Fibroblast of upper back skin (primary cell): ENCODE measurements at places on chromosomes 11 and 22.

- DNase-seq: peak; percentile 91
Observed at GRCh38 chr11:96324912-96325311, 18.1 kb downstream of the MAML2 start.

DNA sequence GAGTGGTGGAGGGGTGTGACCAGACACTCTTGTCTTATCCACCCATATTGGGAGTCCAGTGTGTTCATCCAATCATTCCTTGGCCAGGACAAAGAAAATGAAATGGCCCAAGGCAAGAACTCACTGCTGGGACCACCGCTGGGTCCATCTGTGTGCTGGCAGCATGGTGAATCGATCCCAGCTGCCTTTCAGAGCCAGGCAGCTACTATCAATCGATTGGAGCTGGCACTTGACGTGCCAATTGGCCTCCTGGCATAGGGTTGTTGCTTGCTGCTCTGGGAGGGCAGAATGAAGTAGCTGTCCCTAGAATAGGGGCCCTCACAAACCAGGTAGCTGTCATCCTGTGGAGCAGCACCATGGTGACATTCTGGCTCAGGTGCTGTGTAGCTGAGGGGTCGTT lies 1.4 kb upstream of the ARVCF start:
- DNase-seq: no peak

GRCh38 chr11:102966011-102966410 lies 10.5 kb upstream of the MMP13 start:
- no peak for DNase-seq

DNA sequence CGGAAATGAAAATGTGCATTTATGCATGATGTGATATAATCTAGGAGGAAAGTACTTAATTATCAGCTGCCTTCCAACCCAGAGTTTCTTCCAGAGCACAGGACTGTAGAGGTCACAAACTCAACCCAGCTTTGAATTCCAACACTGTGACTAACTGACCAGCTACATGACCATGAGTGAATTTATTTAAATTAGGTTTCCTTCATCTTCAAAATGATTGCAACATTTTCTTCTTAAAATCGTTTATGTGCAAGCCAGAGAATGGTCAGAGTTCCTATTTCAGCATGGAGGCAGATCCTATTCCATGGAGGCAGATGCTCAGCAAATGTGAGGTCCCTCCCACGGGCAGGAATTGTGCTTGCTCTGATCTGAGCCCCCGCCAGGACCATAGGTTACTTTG lies 42.4 kb downstream of the OSBP start:
- peak; percentile 79 for DNase-seq

DNA sequence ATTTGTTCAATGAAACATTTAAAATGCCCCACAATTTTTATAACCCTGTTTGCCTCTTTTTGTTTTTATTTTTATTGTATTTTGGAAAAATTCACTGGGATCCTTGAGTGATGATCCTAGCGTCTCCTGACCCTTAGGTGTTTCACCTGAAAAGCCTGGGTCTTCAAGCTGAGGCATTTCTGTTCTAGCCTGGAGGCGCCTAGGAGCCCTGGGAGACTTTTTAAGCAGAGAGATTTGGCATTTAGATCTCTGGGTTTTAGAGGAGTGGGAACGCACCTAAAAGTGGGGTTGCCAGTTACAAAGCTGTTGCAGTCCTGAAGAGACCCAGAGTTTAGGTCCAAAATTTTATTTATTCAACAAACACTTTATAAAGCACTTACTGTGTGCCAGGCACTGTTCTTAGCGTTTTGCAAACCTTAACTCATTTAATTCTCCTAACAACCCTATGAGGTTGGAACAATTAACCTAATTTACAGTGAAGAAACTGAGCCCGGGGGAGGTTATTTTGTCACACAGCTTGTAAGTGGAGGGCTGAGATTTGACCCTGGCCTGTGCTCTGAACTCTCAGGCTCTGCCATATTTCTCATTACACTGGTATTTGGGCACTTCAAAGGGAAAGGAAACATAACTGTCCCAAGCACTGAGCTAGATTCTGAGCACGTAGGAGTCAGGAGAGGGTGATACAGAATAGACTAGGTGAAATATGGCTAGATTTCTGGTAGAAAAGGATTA lies 834 bp upstream of the FADS1 start:
- DNase-seq: no peak

- peak; percentile 83 for DNase-seq
Observed at GRCh38 chr11:65454696-65455456, 32.3 kb downstream of the NEAT1 start.

- peak; percentile 9 for DNase-seq
Observed at GRCh38 chr11:125950696-125951651, 5.1 kb downstream of the VSIG10L2 start.

GRCh38 chr11:23021287-23021863 lies 161.1 kb upstream of the CCDC179 start:
- peak; percentile 49 for DNase-seq

- DNase-seq: no peak
Observed at GRCh38 chr11:76496174-76496573, 51.4 kb downstream of the EMSY start.

GRCh38 chr11:123653827-123654565 lies 428 bp downstream of the SCN3B start:
- DNase-seq: peak; percentile 32

- DNase-seq: peak; percentile 61
Observed at GRCh38 chr11:105673089-105673488, 63.2 kb downstream of the GRIA4 start.

GRCh38 chr22:49788504-49788903 lies 39.2 kb downstream of the BRD1 start:
- DNase-seq: no peak

GRCh38 chr22:37774728-37775127 lies 33.0 kb upstream of the GCAT start:
- no peak for DNase-seq

GRCh38 chr11:35343033-35343598 lies 76.2 kb downstream of the SLC1A2 start:
- DNase-seq: no peak

- no peak for DNase-seq
Observed at GRCh38 chr11:130582981-130583380, 134.5 kb downstream of the ADAMTS15 start.

GRCh38 chr11:67230406-67230805 lies 35.9 kb upstream of the GRK2 start:
- DNase-seq: no peak

- peak; percentile 89 for DNase-seq
Observed at GRCh38 chr11:65903068-65903481, 2.9 kb upstream of the FOSL1 start.

DNA sequence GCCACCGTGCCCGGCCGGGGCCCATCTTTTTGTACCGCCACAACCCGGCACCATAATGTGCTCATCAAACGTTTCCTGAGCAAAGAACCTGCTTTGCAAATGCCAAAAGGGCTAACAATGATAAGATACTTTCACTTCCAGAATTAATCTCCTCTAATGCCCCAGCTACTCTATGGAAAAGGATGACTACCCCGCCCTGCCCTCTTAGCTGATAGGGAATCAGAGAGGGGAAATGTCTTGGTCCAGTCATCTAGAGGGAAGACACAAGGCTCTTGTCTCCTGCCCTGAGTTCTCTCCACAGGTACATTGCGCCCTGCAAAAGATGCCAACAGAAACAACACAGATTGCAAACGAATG lies 586 bp downstream of the TTLL1 start:
- no peak for DNase-seq

DNA sequence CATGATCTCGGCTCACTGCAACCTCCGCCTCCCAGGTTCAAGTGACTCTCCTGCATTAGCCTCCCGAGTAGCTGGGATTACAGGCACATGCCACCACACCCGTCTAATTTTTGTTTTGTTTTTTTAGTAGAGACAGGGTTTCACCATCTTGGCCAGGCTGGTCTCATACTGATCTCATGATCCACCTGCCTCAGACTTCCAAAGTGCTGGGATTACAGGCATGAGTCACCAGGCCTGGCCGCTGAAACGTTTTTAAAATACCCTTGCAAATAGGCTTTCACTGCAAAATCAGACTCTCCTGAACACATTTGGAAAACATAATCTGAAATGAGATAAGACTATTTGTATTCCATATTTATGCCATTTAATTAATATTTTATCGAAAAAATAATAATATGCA lies 826.1 kb upstream of the CNTN5 start:
- DNase-seq: no peak

- peak; percentile 27 for DNase-seq
Observed at GRCh38 chr11:112610996-112611750, 350.0 kb upstream of the NCAM1 start.

DNA sequence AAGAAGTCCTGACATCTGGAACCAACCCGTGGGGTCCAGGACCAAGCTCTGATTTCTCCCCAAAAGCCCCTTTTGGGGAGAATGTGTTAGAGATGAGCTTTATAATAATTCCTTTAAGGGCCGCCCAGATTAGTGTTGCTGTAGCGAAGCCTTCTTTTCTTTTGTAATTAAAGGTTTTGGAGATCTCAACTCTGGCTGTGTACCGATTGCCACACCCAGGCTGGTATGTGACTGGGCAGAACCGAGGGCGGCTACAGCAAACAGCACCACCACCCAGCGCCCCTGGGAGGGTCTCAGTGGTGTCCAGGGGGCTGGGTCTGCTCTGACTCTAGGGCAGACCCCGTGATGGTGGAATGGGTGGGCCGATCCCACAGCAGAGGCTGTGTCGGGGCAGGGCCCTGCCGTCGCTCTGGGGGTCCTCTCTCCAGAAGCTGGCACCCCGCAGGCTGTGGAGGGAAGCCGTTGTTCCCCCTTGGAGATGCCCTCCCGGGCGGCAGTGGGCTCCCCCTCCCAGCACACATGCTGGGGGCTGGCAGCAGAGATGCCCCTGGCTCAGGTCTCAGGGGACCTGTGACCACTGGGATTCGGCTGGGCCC lies 31.0 kb downstream of the TPCN2 start:
- no peak for DNase-seq

- DNase-seq: no peak
Observed at GRCh38 chr11:9138133-9138453, 46.7 kb upstream of the SCUBE2 start.

DNA sequence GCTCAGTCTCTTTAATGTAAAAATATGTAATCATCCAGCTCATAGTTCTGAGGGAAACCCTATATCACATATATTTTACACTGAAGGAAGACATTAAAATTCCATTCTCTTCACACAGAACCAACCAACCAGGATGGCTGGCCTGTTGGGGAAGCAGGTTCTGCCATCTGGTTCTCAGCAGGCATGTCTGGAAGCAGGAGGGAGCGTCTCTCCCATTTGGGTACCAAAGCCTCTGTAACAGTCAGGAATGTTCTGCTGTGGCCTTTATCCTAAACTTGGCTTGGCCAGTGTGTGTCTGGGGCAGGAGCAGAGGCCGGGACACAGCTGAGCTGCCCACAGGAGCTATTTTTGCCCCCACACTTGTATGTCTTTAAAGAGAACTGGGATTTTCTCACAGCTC lies 29.2 kb downstream of the SGSM3 start:
- peak; percentile 70 for DNase-seq

DNA sequence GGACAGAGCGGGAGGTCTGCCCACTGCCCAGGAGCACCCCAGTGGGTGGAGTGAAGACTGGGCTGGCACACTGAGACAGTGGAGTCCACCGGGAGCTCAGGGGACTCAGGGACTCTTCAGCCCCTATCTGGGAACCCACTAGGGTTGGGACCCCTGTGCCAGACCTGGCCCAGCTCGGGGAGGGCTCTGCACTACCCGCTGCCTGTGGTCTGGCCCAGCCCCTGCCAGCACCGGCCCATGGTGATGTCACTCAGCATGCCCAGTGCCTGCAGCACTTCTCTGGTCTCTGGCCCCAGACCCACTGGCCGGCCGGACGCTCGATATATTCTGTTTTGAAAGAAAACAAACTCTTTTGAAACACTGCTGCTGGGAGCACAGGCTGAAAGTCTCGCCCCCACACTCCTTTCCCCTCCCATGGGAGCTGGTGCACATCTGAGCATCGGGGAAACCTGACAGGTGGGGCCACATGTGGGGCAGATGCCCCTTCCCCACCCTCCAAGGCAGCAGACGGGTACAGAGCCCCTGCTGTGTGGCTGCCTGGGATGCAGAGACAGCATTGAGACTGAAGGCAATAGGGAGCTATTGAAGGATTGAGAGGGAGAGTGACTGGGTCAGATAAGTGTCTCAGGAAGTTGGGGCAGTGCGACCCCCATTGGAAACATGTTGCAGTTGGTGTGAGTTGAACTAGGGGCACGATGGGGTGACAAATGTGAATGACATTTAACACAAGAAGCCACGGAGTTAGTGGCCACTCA lies 62.9 kb downstream of the MYEOV start:
- no peak for DNase-seq

- DNase-seq: peak; percentile 39
Observed at GRCh38 chr11:87726506-87726905, 448.7 kb downstream of the RAB38 start.

DNA sequence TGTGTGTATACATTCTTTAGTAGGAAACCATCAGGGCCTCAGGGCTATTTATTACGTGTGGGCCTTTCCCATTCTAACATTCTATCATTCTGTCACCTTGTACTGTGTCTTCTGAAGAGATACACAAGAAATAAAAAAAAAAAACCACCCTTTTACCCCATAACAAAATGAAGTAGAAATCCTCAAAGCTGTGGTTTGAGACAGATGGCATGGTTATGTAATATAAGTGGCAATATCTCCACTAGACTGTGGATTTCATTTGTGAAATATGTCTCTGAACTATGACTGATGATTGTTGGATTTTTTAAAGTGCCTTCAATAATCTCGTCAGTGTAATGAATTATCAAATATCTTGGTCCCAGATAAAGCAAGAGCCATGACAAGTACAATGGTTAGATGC lies 150.0 kb upstream of the BLID start:
- no peak for DNase-seq

- DNase-seq: no peak
Observed at GRCh38 chr22:43820651-43821305, 8.7 kb upstream of the EFCAB6 start.
